ENCODE measurements at places on chromosomes 3 and 15. TPM values are rescaled to one million over a fixed set of nuclear protein-coding genes. Genes with fewer than 3 reads are reported as not detected.

TMIE gene
- total RNA-seq = not detected

THPO gene
- 0.16 TPM for total RNA-seq

TM4SF18 gene
- under 0.01 TPM for total RNA-seq

GREM1 gene
- total RNA-seq = 213 TPM

CAND2 gene
- 5.0 TPM for total RNA-seq

SLC9C1 gene
- total RNA-seq = not detected

KY gene
- 0.69 TPM for total RNA-seq

TNNC1 gene
- total RNA-seq = 0.63 TPM

IRAK2 gene
- 5.2 TPM for total RNA-seq

LRRC2 gene
- total RNA-seq = under 0.01 TPM

GOLGA6B gene
- under 0.01 TPM for total RNA-seq

CX3CR1 gene
- total RNA-seq = not detected

ADGRG7 gene
- total RNA-seq = not detected

PDCD7 gene
- total RNA-seq = 11.8 TPM

CYP11A1 gene
- 0.79 TPM for total RNA-seq

RPL29 gene
- 896 TPM for total RNA-seq

GTPBP8 gene
- total RNA-seq = 25.5 TPM

KBTBD8 gene
- total RNA-seq = 0.77 TPM

FOXB1 gene
- total RNA-seq = not detected

MAPK6 gene
- 38.0 TPM for total RNA-seq

UBE3A gene
- total RNA-seq = 55.8 TPM

GOLGA6L7 gene
- not detected for total RNA-seq

MNS1 gene
- total RNA-seq = 1.9 TPM

LIPH gene
- under 0.01 TPM for total RNA-seq

NAALADL2 gene
- total RNA-seq = 9.5 TPM

ATP2B2 gene
- not detected for total RNA-seq

ERC2 gene
- not detected for total RNA-seq

LRRC3B gene
- not detected for total RNA-seq

ANKRD34C gene
- total RNA-seq = not detected

PDZRN3 gene
- 33.9 TPM for total RNA-seq

FAM3D gene
- total RNA-seq = not detected

ZNF502 gene
- 4.6 TPM for total RNA-seq

EXD1 gene
- total RNA-seq = not detected

PAK2 gene
- 23.5 TPM for total RNA-seq

CKMT1B gene
- total RNA-seq = not detected

DGKG gene
- 2.5 TPM for total RNA-seq

TRAIP gene
- total RNA-seq = 2.4 TPM

KBTBD13 gene
- not detected for total RNA-seq

SNX22 gene
- total RNA-seq = 0.26 TPM

VIPR1 gene
- not detected for total RNA-seq
